ENCODE measurements at places on chromosomes 16 and 17.

DNA sequence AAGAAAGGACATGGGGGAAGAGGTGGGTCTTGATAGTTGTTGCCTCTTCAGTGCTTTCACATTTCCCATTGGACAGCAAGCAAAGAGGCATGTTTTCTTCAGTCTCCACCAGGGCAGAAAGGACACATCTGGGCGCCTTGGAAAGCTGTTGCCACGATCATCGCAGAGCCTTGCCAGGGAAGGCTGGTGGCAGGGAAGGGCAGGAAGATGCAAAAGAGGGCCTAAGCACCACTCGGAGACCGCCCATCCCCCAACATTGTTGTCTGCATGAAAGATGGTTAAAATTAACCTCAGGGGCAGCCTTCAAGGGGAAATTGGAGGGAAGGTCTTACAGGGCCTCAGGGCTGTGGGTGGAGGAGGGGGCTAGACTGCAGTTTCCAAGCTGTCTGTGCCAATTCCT lies 114.2 kb downstream of the SOX9 start:
- no peaks in the 10 kb centered on the region for H3K4me1 ChIP-seq
- H3K27me3 ChIP-seq = no peaks in the 10 kb centered on the region
- DNase-seq = no peak

GRCh38 chr16:86663685-86664521 lies 85.6 kb downstream of the FOXL1 start:
- H3K36me3 ChIP-seq = no peaks in the 10 kb centered on the region
- DNase-seq = no peak
- H3K4me3 ChIP-seq = no peak overlapping the region
- no peaks in the 10 kb centered on the region for H3K27me3 ChIP-seq
- H3K27ac ChIP-seq = peak overlapping the region; percentile 68

GRCh38 chr17:78365561-78366108 lies 5.8 kb upstream of the SOCS3 start:
- peak overlapping the region; percentile 36 for H3K27ac ChIP-seq
- H3K36me3 ChIP-seq = no peaks in the 10 kb centered on the region
- DNase-seq = no peak
- H3K4me1 ChIP-seq = peaks cover 23% of the 10 kb centered on the region

DNA sequence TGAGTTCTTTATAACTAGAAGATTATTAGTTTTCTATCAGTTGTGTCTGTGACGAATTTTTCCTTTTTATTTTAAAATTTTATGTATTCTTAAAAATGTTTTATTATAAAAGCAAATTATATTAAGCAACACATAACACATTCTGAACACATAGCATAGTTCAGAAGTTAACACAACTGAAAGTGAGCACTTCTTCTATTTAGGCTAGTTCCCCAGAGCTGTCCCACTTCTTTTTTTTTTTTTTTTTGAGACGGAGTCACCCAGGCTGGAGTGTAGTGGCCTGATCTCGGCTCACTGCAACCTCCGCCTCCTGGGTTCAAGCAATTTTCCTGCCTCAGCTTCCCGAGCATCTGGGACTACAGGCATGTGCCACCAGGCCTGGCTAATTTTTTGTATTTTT lies 37.7 kb upstream of the ALDH3A2 start:
- no peak for DNase-seq
- no peaks in the 10 kb centered on the region for H3K36me3 ChIP-seq
- H3K4me3 ChIP-seq = no peak overlapping the region
- no peaks in the 10 kb centered on the region for H3K27me3 ChIP-seq
- no peak overlapping the region for H3K27ac ChIP-seq
- no peaks in the 10 kb centered on the region for H3K4me1 ChIP-seq

DNA sequence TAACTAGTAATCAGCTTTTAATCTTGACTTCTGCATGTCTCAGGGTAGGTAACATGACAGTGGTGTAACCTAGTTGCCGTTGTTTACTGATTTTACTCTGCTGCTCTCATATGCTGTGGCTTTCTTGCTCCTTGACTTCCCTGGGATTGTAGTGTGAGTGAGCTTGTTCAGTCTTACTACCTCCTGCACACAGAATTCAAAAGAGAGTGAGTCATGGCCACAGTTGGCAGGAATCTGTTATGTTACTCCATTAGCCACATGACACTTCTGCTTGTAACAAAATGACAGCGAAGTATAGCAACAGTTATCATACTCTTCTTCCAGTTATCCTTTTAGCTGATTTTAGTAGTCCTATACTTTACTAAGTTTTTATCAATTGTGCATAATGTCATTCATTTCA lies 18.8 kb downstream of the TNRC6A start:
- peaks cover 32% of the 10 kb centered on the region for H3K4me1 ChIP-seq
- no peak for DNase-seq
- no peaks in the 10 kb centered on the region for H3K27me3 ChIP-seq
- H3K27ac ChIP-seq = peak overlapping the region; percentile 60
- H3K36me3 ChIP-seq = peaks cover 3% of the 10 kb centered on the region

GRCh38 chr16:7161891-7162290 lies 170.8 kb upstream of the RBFOX1 start:
- no peak overlapping the region for H3K4me3 ChIP-seq
- no peak for DNase-seq
- no peaks in the 10 kb centered on the region for H3K36me3 ChIP-seq
- no peaks in the 10 kb centered on the region for H3K4me1 ChIP-seq

- DNase-seq = no peak
- H3K4me1 ChIP-seq = no peaks in the 10 kb centered on the region
- H3K4me3 ChIP-seq = no peak overlapping the region
- H3K36me3 ChIP-seq = no peaks in the 10 kb centered on the region
- H3K27me3 ChIP-seq = no peaks in the 10 kb centered on the region
Observed at GRCh38 chr17:44722254-44722653, 13.8 kb downstream of the DBF4B start.

GRCh38 chr16:3454631-3455147 lies 11.2 kb downstream of the NAA60 start:
- no peaks in the 10 kb centered on the region for H3K27me3 ChIP-seq
- H3K4me3 ChIP-seq = no peak overlapping the region
- no peaks in the 10 kb centered on the region for H3K36me3 ChIP-seq
- H3K4me1 ChIP-seq = peaks cover 27% of the 10 kb centered on the region

DNA sequence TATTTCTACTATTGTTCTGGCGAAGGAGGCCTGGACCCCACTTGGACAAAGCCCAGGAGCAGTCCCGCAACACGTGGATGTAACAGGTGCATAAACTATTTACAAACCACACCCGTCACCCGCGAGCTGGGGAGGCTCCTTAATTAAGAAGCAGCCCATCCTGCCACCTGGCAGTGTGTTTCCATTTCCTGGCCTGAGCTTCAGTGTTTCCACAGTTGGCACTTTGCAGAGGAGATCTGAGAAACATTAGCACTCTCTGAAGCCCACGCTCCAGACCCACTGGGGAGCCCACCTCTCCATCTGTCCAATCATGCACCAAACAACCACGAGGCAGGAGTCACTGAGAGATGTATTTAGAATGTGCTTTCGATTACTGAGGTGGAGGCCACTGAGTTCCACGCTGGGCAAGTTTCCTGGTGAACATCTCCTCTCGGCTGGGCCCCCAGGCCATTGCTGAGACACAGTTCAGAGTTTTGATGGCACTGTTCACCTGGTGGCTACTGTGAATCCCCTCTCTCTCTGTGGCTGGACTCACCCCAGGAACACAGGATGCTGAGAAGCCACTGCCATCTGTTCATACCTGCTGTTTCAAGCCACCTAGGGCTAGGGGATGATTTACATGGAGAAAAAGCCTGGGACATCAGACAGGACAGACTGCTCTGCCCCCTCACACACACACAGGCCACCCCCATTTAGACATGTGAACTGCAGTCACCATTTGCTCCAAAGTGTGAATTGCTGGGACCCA lies 129.1 kb downstream of the AIPL1 start:
- DNase-seq = no peak
- no peaks in the 10 kb centered on the region for H3K4me1 ChIP-seq
- no peaks in the 10 kb centered on the region for H3K27me3 ChIP-seq
- no peak overlapping the region for H3K4me3 ChIP-seq

DNA sequence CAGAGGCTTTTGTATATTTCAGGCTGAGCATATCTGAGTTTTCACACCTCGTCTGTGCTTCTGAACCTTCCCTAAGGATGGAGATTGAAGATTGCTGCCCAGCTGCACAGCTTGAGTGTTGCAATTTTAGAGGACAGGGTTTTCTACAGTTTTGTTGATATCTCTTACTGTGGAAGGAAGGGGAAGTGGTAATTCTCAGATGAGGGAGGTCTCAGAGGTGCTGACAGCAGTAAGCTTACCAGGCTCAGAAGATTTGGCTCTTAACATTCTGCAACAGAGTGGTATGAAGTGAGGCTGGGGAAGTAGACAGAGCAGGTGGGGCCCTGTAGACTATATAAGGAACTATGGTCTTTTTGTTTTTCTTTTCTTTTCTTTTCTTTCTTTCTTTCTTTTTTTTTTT lies 45.8 kb upstream of the ARHGAP17 start:
- no peaks in the 10 kb centered on the region for H3K36me3 ChIP-seq
- H3K27me3 ChIP-seq = no peaks in the 10 kb centered on the region
- no peak for DNase-seq
- no peak overlapping the region for H3K4me3 ChIP-seq
- H3K27ac ChIP-seq = no peak overlapping the region
- H3K4me1 ChIP-seq = no peaks in the 10 kb centered on the region

- H3K36me3 ChIP-seq = no peaks in the 10 kb centered on the region
- DNase-seq = no peak
- H3K27ac ChIP-seq = peak overlapping the region; percentile 79
- H3K27me3 ChIP-seq = peaks cover 3% of the 10 kb centered on the region
- H3K4me3 ChIP-seq = peak overlapping the region; percentile 73
Observed at GRCh38 chr17:7651665-7652387, 1.1 kb downstream of the ATP1B2 start.

- peaks cover 77% of the 10 kb centered on the region for H3K4me1 ChIP-seq
- no peaks in the 10 kb centered on the region for H3K27me3 ChIP-seq
- no peaks in the 10 kb centered on the region for H3K36me3 ChIP-seq
- peak overlapping the region; percentile 85 for H3K27ac ChIP-seq
Observed at GRCh38 chr17:42428141-42428944, 5.3 kb upstream of the CAVIN1 start.

GRCh38 chr17:81084680-81085419 lies 49.9 kb downstream of the BAIAP2 start:
- H3K4me1 ChIP-seq = peaks cover 60% of the 10 kb centered on the region
- H3K36me3 ChIP-seq = peaks cover 7% of the 10 kb centered on the region
- DNase-seq = no peak
- peak overlapping the region; percentile 86 for H3K27ac ChIP-seq

DNA sequence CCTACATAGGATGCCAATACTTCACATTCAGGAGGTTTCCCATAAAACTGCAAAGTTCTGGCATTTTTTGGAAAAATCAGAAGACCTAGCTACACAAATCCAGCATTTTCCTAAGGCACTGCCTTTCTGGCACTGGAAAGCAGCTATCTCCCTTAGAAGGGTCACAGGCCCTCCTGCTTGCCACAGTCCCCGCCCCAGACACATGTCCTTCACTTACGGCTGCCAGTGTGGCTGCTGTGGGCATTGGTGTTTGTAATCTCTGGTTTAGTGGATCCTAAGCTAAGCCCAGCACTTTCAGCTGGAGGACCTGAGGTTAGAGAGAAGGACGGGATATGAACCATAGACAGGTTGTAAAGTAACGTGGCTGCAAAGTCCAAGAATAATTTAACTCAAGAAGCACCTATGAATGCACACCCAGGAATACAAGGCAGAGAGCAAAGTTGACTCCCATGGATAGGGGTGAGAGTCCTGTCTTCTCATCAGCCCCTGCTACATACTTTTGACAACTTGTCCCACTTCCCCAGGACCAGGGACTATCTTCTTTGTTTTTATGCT lies 100.0 kb downstream of the XYLT1 start:
- H3K27ac ChIP-seq = peak overlapping the region; percentile 11
- DNase-seq = no peak
- H3K4me3 ChIP-seq = no peak overlapping the region
- peaks cover 28% of the 10 kb centered on the region for H3K4me1 ChIP-seq
- no peaks in the 10 kb centered on the region for H3K36me3 ChIP-seq

- H3K4me3 ChIP-seq = no peak overlapping the region
- no peaks in the 10 kb centered on the region for H3K27me3 ChIP-seq
- H3K36me3 ChIP-seq = no peaks in the 10 kb centered on the region
- no peak overlapping the region for H3K27ac ChIP-seq
- no peak for DNase-seq
Observed at GRCh38 chr16:85312642-85313525, 200.6 kb upstream of the CIBAR2 start.

GRCh38 chr16:57525761-57526160 lies 10.6 kb downstream of the CCDC102A start:
- no peaks in the 10 kb centered on the region for H3K27me3 ChIP-seq
- H3K4me3 ChIP-seq = no peak overlapping the region
- H3K36me3 ChIP-seq = no peaks in the 10 kb centered on the region
- H3K27ac ChIP-seq = no peak overlapping the region

DNA sequence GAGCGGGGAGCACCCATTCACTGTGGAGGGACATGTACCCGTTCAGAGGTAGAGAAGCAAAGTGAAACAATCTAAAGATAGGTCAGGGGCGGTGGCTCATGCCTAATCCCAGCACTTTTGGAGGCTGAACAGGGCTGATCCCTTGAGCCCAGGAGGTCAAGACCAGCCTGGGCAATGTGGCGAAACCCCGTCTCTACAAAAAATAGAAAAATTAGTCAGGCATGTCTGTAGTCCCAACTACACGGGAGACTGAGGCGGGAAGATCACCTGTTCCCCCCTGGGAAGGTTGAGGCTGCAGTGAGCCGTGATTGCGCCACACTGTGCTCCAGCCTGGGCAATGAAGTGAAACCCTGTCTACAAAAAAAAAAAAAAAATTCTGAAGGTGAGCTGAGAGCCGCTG lies 21.7 kb downstream of the MYL4 start:
- DNase-seq = no peak
- no peak overlapping the region for H3K4me3 ChIP-seq
- no peak overlapping the region for H3K27ac ChIP-seq
- no peaks in the 10 kb centered on the region for H3K36me3 ChIP-seq

DNA sequence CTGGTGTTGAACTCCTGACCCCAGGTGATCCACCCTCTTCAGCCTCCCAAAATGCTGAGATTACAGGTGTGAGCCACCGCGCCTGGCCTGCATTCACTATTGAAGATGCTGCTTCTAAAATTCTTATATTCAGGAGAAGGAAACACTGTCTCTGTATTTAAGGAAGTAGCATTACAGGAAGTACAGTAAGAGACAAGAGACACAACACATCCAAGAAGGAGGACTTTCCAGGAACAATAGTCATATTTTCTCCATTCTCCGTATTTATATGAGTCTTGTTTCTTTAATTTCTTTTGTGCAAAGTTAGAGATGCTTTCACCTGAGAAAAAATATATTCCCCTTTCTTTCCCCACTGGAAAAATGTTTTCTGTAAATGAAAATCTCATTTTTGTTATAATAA lies 18.3 kb upstream of the ABCA3 start:
- no peak overlapping the region for H3K27ac ChIP-seq
- H3K4me1 ChIP-seq = no peaks in the 10 kb centered on the region
- DNase-seq = no peak
- H3K36me3 ChIP-seq = no peaks in the 10 kb centered on the region
- H3K27me3 ChIP-seq = no peaks in the 10 kb centered on the region

DNA sequence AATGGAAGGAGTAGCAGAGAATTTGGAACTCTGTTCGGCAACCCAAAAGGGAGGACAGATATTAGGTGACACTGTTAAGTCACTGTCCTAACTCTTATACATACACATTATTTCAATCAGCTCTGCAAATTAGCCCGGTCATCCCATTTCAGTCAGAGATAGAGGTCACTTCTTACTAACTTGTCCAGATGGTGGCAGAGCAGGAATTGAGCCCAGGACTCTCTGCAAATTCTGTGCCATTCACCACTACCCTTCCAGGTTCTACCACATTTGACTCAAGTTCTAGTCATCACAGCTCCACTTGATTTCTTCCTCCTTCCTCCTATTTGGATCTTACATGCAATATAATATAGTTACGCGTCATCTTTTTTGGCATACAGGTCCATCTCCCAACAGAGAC lies 35.9 kb upstream of the NUDT7 start:
- no peaks in the 10 kb centered on the region for H3K4me1 ChIP-seq
- H3K27ac ChIP-seq = no peak overlapping the region
- no peak overlapping the region for H3K4me3 ChIP-seq
- H3K27me3 ChIP-seq = no peaks in the 10 kb centered on the region
- DNase-seq = no peak

Measured in esophagus squamous epithelium (tissue), 5 donors.